ENCODE measurements at places on chromosomes 3 and 15.

DNA sequence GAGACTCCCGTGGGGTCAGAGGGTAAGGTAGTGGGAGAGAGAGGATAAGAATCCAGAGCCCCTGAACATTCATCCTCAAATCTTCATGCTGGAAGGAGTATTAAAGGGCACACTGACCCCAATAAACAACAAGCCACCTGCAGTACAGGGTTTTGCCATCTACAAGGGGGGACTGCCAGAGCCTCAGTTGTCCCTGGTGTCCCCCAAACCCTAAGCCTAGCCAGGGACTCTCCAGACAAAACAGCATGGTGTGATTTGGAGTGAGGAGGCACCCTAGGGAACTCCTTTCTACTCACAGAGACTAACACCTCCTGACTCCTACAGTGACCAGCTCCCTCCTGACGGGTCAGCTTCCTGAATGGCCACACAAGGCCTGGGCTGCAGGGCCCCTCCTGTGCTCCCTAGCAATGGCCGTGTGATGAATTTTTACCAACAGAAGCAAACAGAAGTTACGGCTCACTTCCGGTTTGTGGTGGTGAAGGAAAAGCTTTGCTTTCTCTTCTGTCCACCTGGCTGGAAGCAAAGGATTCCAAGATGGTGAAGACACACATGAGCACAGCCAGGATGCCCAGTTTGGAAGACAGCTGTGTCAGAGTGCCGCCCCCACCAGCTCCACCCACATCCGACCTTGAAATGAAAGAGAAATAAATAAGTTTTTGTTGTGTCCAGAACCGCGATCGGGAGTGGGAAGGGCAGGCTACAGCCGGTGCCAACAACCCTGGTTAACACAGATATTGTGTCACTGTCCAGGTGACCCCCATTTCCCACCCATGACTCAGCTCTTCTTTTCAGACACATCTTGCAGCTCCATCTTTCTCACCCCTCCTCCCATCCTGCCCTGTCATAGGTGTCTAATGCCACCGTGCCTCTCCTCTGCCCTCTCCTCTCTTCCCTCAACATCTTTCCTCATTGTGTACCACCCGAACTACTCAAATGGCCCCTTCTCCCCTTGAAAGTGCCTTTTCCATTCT lies 69.6 kb upstream of the ATP13A3 start:
- DNase-seq, result no peak

- DNase-seq, result no peak
Measured at GRCh38 chr3:44355362-44356033, 16.9 kb downstream of the TCAIM start.

- DNase-seq, result no peak
Measured at GRCh38 chr3:25419251-25419650, 8.8 kb upstream of the RARB start.

DNA sequence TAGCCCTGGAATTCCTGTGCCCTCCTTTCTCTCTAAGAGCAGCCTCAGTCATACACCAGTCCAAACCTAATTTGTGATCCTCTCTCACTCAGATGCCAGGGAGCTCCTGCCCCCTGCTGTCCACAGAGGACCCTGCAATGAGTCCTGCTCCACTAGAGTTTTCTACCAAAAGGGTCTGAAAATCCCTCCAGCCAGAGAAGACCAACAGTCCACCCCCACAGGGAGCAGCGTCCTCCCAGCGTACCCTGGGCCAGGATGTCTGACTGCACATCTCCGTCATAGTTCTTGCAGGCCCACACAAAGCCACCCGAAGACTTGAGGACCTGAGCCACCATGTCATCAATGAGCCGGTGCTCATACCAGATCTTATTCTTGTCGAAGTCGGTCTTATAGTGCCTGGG lies 15.4 kb downstream of the IDH2 start:
- DNase-seq, result no peak

DNA sequence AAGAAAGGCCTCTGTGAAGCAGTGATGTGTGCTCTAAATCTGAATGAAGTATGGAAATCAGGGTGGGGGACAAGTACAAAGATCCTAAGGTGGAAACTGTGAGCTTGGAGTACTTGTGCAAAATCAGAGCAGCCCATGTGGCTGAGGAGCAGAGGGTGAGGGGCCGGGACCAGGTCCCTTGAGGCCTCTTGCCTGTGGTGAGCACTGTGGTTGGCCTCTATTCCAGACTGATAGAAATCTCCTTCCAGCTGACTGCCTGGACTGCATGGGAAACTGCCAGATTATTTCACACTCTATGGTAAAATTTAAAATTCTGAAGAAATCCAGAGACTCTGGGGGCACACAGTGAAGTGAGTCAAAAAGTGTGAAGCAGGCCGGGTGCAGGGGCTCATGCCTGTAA lies 81.4 kb downstream of the TM4SF4 start:
- DNase-seq, result no peak

GRCh38 chr3:46447228-46447985 lies 17.3 kb downstream of the LTF start:
- DNase-seq, result no peak

DNA sequence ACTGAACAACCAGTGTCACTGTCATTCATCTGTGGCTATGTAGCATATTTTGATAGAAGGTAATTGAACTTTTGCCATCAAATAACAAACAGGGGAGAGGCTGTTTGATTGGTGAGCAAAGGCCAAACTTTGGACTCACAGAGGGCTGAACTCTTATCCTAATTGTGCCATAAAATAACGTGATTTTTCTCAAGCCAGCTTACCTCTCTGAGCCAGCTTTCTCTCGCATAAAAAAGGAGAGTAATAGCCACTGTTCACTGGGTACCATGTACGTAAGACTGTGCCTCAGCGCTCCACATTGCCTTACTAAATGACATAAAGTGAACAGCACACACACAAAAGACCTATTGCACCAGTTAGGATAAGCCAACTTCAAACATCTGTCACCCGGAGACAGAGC lies 216.9 kb downstream of the LRTM1 start:
- no peak for DNase-seq

DNA sequence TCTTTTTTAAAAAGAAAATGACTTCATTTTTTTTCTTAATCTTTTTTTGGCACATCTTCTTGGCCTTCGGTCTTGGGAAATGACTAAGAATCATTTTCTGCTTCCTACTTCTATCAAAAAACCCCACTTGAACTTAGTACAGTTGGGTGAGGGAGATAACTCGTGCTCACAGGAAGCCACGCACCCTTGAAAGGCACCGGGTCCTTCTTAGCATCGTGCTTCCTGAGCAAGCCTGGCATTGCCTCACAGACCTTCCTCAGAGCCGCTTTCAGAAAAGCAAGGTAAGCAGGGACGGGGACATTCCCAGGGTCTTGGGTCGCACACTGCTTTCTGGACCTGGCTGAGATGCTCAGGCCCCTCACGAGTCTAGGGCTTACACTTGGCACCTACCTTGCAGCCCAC lies at the start of gene CCR4:
CCR4 (plus strand) TSS at position 235 of the 402 bp plus-strand sequence. CDS start 1,779 bp downstream, outside the sequence.
- no peak for DNase-seq

DNA sequence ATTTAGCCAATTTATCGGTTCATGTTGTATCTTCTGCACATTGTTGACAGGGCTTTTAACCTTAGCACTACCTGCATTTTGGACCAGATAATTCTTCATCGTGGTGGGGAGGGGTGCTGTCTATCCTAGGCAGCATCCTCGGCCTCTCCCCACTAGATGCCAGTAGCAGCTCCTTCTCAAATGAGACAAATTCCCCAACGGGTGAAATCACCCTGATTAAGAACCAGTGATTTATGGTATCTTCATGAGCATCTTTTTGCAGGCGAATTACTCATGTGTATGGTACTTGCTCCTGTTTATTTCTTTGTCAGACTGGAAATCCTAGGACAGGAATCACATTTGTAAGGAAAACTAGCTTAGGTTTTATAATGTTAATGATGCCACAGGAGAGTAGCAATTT lies 68.0 kb downstream of the C3orf70 start:
- DNase-seq, result no peak

- no peak for DNase-seq
Measured at GRCh38 chr3:58559586-58559985, 17.6 kb downstream of the FAM107A start.

GRCh38 chr3:194350726-194351071 lies 429 bp downstream of the CPN2 start:
- DNase-seq, result no peak

DNA sequence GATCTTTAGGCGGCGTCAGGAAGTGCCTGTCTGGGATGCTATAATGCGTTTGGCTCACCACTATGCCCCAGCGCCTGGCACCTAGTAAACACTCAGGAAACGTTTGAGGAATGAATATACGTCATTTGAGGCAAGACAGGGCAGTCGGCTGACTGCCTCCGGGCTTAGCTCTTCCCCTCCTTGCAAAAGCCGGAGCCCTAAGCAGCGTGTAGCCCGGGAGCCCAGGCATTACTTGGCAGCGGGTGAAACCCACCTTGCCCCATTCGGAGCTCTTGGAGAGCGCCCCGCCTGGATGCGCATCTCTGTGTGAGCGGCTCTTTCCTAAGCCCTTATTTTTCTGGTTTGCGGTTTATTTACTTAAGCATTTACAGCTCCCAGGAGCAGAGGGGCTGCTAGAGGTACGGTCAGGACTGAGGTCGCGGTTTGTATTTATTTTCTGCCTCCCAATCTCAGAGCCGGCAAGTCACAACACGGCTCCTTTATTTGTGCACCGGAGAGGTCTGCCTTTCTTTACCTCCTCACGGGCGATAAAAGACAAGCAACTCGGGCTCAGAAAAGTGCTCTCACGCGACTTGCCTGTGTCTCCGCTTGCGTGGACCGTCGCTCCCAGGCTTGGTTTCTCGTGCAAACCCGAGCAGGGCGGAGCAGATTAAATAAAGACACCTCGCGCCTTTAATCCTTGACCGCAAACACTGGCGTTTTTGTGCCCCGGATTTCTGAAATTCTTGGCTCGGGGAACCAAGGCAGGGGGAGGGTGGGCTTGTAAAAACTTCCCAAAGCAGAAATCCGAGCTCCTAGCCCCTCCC lies 737 bp upstream of the ITPR1 start:
- no peak for DNase-seq

DNA sequence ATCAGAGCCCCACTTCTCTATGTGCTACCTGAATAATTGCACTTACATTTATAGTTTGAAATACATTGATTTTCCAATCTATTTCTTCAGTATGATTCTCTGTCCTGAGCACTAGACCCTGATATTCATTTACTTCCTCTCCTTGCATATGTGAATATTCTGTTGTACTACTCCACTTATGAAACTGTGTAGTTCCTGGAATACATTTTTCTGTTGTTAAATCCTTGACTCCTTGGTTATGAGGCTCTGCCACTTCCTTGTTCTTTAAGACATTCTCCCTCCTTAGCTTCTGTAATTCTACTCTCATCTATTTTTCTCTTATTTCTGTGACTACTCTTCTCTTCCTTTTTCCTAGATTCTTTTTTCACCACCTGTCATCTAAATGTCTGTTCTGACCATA lies 12.9 kb upstream of the MGA start:
- DNase-seq, result no peak

- no peak for DNase-seq
Measured at GRCh38 chr3:154588831-154589230, 158.8 kb upstream of the GPR149 start.

DNA sequence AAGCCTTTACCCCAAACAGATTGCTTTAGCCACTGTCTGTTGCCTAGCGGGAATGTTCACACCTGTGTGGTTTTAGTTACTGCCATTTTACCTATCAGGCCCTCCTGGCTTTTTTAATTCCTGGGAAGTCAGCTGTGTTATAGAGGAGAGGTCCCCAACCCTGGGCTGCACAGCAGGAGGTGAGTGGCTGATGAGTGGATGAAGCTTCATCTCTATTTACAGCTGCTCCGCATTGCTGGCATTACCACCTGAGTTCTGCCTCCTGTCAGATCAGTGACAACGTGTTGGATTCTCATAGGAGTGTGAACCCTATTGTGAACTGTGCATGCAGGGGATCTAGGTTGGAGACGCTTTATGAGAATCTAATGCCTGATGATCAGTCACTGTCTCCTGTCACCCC lies 127.0 kb downstream of the MBNL1 start:
- no peak for DNase-seq

DNA sequence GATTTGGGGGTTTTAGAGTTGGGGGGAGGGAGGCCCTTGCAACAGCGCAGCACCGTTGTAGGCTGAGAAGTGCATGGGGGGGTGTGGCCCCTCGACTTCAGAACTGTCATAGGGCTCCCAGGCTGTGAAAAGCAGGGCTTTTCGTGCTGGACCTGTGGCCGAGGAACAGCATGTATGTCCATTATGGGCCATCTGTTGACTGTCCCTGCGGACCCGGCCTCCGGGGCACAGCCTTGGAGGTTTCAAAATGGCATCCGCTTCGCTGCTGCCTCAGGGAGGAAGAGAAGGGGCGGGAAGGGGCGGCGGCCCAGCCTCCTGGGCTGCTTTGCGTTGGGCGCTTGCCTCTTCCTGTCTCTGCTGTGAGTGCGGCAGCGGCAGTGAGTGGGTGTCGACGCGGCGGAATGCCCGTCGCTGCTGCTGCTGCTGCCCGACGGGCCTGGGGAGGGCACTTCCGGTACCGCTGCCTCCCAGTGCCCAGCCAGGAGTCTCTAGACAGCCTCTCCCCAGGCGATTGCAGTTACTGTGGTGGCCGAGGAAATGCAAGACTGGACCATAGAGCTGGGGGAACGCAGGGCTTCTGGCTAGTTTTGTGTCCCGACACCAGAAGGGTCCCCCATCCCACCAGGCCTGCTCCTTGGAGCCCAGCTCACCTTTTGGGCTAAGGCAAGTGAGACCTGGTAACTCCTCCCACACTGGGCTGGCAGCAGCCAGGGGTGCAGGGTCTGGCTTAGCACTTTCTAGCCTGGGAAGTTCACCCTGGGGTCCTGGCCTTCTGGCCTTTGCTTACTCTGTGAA lies 1.9 kb downstream of the GNAI2 start:
- peak; percentile 44 for DNase-seq

DNA sequence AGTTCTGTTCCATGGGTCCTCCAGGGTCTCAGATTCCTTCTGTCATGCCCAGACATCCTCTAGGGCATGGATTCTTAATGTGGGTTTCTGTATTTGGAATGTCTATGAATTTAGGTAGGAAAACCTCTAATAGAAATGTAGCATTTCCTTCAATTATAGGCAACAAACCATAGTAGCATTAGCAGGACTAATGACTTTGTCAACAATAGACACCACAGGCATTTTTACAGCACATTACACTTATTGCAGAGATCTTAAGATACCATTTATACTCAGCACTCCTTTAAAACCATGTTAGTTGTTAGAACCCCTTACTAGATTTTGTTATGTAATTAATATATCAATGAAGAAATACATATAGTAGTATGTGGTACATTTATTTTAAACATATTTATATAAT lies 77.8 kb upstream of the TBC1D5 start:
- no peak for DNase-seq

DNA sequence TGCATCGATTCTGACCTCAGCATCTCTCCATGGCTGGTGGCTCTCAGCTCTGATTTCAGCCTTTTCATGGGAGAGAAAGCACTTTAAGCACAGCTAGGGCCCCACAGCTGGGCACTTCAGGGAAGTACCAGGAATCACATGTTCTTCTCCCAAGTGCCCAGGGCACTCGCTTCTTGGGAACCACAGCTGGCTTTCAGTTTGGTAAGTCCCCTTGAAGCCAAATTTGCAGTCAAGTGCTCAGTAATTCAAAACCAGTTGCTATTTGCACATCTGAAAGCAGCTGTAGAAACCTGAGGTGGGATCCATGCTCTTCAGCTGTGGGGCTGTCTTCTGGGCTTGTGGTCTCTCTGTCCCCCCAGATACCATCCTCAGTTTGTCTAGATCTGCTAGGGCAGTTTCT lies 12.8 kb downstream of the GABRA5 start:
- no peak for DNase-seq

Data from NCI-H1092 (cell line).